Stimulated activated CD4-positive, alpha-beta T cell treated with anti-CD3 and anti-CD28 coated beads, Interleukin-4, amount 100 ng/mL, for 48 hours (primary cell): ENCODE measurements at places on chromosomes 2 and 18.

- no peak for DNase-seq
Measured at GRCh38 chr2:23292024-23292423, 93.0 kb upstream of the KLHL29 start.

GRCh38 chr2:154556146-154556545 is 142.3 kb upstream of the KCNJ3 start:
- DNase-seq = no peak

DNA sequence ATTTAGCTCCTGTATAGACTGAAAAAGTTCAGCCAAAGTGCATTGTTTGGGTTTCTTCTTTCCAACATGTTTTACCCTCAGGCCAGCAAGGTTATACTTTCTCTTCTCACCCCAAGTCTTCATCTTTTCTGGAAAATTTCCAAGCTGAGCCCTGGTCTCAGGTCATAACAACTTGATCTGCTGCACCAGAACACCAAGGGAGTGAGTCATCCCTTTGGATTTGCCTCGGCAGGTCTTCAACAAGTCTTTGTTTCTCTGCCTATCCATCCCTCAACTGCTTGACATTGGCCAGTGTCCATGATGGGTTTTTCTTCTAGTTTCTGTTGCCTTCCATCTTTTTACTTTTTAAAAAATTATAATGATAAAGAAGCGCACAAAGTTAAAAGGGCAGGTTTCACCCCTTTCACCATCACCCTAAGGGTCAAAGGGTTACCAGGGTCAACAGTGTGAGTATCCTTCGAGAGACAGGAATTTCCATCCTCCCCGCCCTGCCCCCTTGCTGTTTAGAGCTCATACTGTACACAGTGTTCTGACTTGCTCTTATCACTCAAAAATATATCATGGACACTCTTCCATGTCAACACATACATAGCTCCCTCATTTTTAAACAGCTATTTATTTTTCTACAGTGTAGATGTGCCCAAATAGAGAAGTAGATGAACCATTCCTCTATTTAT is 5.7 kb upstream of the SPATS2L start:
- no peak for DNase-seq

- no peak for DNase-seq
Measured at GRCh38 chr2:108858894-108859293, 72.3 kb downstream of the CCDC138 start.

- DNase-seq = no peak
Measured at GRCh38 chr2:100615471-100615870, 52.7 kb downstream of the PDCL3 start.
